ENCODE measurements at places on chromosomes 16 and 17.

GRCh38 chr17:57372156-57372555 is 115.8 kb downstream of the MSI2 start:
- peak; percentile 29 for DNase-seq

- no peak for DNase-seq
Observed at GRCh38 chr17:10798332-10798749, 5.6 kb downstream of the TMEM238L start.

DNA sequence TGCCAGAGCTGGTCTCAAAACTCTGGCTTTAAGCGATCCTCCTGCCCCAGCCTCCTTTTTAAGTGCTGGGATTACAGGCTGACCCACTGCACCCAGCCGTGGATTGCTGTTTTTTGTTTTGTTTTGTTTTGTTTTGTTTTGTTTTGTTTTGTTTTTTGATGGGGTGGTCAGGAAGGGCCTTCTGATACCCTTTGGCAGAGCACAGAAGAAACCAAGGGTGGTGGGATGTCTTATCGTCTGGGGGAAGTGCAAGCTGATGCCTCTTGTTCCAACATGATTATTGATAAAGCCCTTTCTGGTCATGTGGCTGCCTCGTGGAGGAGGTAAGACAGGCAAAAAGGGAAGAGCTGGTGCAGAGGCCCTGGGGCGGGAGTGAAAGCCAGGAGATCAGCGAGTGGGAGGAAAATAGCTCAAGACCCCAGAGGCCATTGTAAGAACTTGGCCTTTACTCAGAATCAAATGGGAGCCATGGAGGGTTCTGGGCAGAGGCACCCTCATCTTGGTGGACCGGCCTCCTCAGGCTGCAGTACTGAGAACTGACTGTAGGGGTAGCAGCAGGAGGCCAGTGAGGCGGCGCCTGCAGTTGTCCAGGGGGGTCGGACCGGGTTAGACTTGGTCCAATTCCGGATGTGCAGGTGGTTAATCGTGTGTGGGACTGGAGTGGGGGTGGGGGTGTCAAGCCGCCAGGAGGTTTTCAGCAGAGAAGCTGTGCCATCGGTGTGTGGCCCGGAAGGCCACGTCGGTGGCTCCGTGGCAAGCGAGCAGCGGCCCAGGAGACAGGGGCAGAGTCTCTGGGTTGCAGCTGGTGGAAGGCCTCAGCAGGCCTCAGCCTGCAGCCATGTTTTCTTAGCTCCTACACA is 84.4 kb upstream of the GSE1 start:
- peak; percentile 39 for DNase-seq

DNA sequence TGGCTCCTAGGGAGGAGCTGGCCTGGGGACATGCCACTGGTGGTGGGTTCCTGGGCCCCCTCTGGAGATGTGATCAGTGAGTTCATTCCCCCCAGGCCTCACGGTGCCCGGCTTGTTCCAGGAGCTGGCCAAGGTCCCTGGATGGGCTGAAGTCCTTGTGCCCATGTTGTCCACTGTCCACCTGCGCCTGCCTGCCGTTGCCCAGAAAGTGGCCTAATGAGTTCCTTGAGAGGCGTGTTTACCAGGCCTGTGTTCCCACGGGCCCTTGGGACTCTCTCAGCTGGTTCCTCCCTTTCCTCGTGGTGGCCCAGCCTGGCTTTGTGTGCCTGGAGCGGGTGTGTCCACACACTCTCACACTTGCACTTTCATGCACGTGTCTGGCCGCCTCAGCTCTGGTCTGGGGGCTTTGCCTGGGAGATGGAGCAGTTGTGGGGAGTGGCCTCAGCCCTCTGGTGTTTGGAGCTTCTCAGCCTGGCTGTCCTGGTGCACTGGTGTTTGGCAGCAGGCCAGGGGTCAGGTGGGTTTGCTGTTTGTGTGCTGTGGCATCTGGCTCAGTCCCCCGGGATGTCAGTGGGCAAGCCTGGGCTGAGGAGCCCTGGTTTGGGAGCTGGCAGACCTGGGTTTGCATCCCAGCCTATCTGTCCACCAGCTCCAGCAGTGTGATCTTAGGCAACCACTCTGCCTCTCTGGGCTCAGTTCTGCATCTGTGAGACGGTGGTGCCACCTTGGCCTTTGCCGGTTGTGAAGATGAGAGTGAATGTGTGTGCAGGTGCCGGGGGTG is 18.0 kb downstream of the ADCY7 start:
- DNase-seq = no peak

DNA sequence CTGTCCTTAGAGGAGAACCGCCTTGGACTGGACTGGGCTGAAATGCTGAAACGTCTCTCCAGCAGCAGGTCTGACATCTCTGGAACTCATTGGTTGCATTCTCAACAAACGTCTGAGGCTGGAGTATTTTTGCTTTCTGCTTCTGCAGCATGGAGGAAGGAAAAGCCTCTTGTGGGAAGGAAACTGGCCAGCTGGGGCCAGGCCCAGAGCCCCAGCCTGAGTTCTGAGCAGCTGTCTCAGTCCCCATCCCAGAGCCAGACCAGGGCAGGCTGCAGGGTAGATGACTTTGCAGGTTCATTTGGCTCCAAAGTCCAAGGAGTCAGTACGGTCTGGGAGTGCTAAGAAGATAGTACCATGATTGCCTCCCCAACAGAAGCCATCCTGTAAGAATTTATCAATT is 18.3 kb downstream of the TEKT3 start:
- DNase-seq = no peak

DNA sequence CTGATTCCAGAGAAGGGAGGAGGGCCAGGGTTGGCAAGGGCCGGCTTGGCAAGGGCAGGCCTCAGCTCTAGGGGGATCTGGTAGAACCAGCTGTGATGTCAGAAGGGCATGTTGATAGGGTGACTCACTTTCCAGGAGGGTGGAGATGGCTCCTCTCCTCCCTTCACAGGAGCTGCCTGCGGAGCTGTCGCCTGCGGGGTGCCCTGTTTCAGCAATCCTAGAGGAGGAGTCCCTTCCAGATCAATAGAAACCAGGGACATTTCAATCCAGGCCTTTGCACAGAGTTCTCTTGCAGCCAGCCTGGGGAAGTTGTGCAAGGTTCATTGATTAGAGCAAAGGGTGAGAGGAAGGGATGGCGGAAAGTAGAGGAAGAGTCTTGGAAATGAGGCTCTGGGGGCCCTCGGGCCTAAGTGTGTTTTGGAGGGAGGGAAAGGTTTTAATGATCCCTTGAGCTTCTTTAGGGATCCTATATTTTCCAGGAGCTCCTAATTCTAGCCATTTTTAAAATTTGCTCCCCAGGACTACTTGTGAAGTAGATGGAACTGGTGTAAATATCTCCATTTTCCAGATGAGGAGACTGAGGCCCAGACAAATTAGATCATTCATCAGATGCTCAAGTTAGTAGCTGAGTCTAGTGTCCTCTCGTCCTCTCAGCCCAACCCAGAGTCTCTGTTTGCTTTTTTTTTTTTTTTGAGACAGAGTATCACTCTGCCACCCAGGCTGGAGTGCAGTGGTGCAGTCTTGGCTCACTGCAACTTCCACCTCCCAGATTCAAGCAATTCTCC is 24.8 kb upstream of the CSNK2A2 start:
- DNase-seq = no peak

GRCh38 chr16:4002121-4002520 is 114.1 kb downstream of the ADCY9 start:
- no peak for DNase-seq

DNA sequence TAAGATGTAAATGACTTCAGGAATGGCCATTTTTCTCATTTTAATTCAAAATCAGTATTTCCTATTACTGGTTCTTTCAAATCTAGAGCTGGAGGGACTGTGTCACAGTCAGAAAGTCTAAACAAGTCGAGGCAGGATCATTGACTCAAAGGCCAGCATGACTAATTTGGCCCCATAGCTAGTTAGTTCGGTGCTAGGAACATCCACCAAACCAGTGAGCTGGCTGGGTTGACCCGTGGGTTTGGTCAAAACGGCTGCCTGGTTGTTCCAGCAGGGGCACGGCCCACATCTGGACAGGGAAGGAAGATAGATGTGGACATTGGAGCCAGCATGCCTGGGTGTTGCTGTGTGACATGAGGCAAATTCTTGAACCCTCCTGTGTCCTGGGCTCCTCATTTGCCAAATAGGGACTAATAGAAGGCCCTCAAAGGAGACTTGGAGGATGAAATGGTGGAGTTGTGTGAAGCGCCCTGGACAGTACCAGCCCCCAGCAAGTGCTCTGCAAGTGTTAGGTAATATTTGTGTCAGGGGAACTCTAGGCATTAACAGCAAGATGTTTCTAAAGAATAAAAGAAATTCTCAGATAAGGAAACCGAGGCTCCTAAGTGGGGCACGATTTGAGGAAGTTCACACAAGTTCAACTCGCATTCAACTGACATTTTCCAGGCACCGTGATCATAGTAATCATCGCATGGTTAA is 46.2 kb downstream of the MEOX1 start:
- DNase-seq = no peak

All from GM03348 (cell line).